M059J (cell line): ENCODE measurements at places on chromosomes 12 and 14.
A peak's percentile ranks its signal among the peaks of the same experiment; 100 is the strongest.

DNA sequence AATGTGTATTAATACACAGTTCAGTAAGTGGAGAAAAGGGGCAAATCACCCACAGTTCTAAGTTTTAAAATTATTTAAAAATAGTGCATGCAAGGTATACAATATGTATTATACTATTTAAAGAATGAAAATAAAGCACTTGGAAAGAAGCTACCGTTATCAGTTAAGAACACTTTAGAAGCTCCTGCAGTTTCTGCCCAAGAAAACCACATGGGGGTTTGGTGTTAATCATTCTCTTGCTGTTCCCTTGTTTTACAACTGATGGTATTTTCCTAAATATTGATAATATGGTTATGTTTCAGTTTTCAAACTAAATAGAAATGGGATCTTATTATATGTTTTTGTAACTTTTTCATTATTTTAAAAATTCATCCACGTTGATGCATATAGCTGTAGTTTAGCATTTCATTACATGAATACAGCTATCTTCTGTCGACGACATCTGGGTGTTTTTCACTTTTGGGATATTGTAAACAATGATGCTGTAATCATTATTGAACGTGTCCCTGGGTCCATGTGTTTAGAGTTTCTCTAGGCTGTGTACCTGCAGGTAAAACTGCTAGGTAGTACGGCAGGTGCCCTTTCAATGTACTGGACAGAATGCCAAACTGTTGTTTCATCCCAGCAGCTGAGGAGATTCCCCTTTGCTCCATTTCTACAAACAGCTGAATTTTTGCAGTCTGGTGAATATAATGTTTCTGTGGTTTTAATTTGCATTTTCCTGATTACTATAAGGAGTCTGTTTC lies 64.1 kb downstream of the APPL2 start:
- DNase-seq, result no peak

GRCh38 chr14:70019695-70020094 lies 140.5 kb downstream of the SMOC1 start:
- no peak for DNase-seq

GRCh38 chr12:5577741-5578140 lies 145.8 kb downstream of the NTF3 start:
- no peak for DNase-seq

GRCh38 chr12:108305991-108306501 lies 33.1 kb downstream of the CMKLR1 start:
- peak; percentile 90 for DNase-seq

- no peak for DNase-seq
Observed at GRCh38 chr12:104274811-104275210, 28.7 kb upstream of the EID3 start.

DNA sequence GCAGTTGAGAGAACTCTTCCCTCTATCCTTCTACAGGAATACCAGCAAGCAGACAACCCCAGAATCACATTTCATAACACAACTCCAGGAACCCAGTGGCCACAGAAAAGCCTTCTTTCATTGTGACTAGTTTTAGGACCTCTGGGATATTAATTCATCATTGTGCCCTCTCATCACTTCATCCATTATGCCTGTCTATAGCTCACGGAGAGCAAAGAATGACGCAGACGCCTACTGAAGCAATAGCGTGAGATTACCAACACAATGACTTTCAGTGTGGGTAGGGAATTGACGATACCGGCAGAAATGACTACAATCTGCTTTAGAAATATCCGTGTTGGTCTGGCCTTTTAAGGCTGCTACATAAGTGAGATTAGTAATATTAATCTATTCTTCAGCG lies 158.1 kb upstream of the FOXG1 start:
- peak; percentile 7 for DNase-seq

DNA sequence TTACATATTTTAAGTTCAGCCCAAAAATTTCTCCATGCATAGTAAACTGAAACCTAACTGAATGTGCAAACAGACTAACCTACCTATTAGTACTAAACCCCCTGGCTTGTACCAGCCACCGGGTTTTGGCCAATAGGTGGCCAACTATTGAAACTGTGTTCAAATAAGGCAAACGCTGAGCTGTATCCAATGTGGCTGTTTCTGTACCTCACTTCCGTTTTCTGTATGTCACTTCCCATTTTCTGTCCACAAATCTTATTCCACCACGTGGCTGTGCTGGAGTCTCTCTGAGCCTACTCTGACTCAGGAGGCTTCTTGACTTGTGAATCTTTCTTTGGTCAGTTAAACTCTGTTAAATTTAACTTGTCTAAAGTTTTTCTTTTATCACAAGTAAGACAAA lies 6.0 kb upstream of the FBXO34 start:
- DNase-seq, result peak; percentile 12
